ENCODE measurements at places on chromosomes 11 and 22.

GRCh38 chr11:75090671-75091177 lies 6.0 kb downstream of the OR2AT4 start:
- no peak for DNase-seq

DNA sequence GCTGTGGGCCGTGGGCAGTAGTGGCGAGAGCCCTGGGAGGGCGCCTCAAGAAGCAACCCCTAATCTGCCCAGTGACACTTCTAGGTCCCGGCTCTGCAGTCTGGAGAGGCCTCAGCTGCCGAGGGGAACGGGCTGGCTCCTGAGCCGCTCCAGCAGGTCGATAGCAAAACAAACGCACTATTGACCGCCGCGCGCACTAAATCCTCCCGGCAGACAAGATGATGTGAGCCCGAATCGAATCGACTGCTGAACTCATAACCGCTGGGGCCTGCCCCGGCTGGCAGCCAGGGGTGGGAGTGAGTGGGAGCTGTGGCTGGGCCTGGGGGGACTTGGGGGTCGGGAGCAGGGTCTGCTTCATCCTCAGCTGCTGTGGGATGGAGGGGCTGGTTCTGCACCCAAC lies 36.1 kb downstream of the FLRT1 start:
- peak; percentile 69 for DNase-seq

DNA sequence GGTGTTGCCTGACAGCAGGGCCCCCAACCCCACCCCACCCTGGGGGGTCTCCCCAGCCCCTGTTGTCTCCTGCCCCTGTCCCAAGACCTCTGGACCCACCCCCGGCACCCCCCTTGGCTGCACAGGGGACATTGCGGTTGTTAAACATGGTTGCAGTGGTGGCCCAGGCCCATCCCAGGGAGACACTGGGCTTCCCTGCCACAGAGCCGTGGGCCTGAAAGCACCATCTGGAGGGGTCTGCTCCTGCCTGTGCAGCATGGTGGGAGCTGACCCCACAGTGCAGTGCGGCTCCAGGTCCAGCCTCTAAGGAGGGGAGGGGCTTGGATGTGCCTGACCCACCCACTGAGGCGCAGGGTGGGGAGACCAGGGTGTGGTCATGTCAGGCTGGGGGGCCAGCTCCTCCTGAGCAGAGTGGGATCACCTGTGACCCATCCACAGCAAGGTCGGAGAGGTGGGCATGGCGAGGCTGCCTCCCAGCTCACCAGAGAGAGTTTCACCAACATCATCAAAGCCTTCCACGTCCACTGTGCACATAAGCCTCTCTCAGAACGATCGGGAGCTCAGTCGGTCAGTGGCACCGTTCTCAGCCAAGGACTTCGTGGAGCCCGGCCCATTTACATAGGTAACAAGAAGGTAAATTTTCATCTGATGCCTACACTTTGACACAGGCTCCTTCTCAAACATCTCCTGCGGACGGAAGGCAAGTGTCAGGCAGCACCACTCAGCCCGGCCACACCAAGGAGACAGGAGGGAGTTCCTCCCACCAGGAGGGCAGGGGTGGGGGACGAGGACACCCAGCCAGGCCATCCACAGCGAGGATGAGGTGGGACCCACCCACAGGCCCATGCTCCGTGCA lies 201.1 kb downstream of the BRD1 start:
- no peak for DNase-seq

- no peak for DNase-seq
Measured at GRCh38 chr11:21774212-21774611, 418.7 kb upstream of the ANO5 start.

DNA sequence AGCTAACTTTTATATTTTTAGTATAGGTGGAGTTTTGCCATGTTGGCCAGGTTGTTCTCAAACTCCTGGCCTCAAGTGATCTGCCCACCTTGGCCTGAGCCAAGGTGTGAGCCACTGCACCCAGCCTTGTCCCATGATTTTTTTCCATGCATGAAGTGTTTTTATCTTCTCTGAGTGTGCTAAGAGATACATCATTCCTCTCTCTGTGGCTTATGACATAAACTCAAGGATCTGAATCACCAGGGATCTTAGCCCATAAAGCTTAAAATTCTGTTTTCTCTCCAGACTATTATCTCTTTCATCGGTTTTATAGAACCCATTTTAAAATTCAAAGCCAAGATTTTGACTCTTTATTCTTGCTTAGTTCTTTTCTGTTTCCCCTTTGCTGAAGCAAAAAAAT lies 48.4 kb upstream of the C11orf58 start:
- no peak for DNase-seq

GRCh38 chr11:83019888-83020579 lies 51.7 kb downstream of the RAB30 start:
- DNase-seq = no peak

DNA sequence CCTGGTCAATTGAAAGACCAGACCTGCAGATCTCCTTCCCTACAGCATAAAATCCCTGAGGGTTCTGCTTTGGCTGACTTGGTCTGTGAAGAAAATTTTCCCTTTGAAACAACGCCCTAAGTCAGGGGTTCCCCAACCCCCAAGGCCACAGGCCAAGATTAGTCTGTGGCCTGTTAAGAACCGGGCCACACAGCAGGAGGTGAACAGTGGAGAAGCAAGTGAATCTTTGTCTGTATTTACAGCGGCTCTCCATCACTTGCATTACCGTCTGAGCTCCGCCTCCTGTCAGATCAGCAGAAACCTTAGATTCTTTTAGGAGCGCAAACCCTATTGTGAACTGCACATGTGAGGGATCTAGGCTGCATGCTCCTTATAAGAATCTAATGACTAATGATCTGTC lies 38.2 kb downstream of the CCDC83 start:
- DNase-seq = no peak

GRCh38 chr11:76653674-76654284 lies 16.8 kb downstream of the LRRC32 start:
- DNase-seq = no peak

DNA sequence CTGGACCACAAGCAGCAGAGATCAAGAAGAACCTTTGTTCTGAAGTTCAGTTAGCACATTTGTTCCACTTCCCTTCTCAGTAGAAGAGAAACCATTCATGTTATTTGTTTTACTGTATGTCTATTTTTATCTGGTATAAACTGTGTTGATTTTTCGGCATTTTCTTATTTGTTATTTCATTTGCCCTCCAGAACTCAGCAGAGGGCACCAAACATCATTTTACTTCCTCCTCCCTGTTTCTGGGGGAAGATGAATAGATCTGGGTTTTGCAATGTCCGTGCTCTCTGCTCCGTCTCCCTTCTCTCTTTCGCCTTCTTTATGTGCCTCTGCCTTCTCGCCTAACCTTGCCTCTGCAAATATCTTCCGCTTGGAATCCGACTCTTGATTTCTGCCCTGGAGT lies 366.9 kb downstream of the NTM start:
- no peak for DNase-seq

DNA sequence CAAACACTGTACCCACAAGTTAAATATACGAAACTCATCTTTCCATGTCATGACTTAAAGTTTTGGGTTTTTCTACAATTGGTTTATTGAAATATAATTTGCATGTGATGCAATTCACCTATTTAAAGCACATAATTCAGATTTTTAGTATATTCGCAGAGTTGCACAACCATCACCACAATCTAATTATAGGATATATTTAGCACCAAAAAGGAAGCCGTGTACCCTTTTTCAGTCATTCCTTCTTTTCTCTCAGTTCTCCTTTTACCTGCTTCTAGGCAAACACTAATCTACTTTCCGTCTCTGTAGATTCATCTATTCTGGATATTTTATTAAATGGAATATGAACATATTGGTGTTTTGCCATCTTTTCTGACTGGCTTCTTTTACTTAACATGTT lies 1458.1 kb upstream of the TENM4 start:
- no peak for DNase-seq

- DNase-seq = no peak
Measured at GRCh38 chr11:2265854-2266585, 4.4 kb downstream of the ASCL2 start.
